ENCODE measurements at places on chromosomes 11 and 22. TPM values are rescaled to one million over a fixed set of nuclear protein-coding genes. Genes with fewer than 3 reads are reported as not detected.

The DDIAS gene
- 0.49 TPM for total RNA-seq

The NPTXR gene
- 16.5 TPM for total RNA-seq

The NCF4 gene
- 42.4 TPM for total RNA-seq

The TRIM68 gene
- total RNA-seq: 7.9 TPM

The LYVE1 gene
- 165 TPM for total RNA-seq
